Glutamatergic neuron (in vitro differentiated cells): ENCODE measurements at places on chromosomes 5 and 9. TPM values are rescaled to one million over a fixed set of nuclear protein-coding genes. Genes with fewer than 3 reads are reported as not detected.
A peak's percentile ranks its signal among the peaks of the same experiment; 100 is the strongest.

LCN1 gene
- total RNA-seq: not detected

PCDHB12 gene
- total RNA-seq: 14.4 TPM

DIPK1B gene
- 71.3 TPM for total RNA-seq

PDE8B gene
- total RNA-seq: 1.1 TPM

- no peak for DNase-seq
These were observed 75.2 kb upstream of the SSBP2 start for GRCh38 chr5:81826128-81826527.

GRCh38 chr5:159511570-159511969 lies 181.3 kb upstream of the IL12B start:
- DNase-seq: no peak

DNA sequence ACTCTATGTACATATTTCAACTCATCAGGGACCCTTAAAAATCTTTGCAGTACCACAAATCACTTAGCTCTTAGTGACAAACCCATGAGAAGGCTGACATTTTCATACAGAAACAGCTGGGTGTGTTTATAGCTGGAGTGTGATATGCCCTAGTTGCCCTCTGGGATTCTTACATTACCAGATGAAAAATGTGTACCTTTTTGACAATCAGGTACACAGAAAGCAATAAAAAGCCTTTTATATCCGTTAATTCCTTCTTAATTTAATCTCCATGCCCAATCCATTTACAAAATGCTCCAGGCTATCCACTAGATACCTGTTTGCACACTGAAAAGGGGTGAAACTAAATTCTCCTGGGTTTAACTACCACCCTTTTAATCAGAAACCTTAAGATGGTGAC lies 222.9 kb downstream of the KIAA0825 start:
- no peak for DNase-seq

- DNase-seq: no peak
These were observed 3.3 kb upstream of the FAM170A start for GRCh38 chr5:119626086-119626485.

DNA sequence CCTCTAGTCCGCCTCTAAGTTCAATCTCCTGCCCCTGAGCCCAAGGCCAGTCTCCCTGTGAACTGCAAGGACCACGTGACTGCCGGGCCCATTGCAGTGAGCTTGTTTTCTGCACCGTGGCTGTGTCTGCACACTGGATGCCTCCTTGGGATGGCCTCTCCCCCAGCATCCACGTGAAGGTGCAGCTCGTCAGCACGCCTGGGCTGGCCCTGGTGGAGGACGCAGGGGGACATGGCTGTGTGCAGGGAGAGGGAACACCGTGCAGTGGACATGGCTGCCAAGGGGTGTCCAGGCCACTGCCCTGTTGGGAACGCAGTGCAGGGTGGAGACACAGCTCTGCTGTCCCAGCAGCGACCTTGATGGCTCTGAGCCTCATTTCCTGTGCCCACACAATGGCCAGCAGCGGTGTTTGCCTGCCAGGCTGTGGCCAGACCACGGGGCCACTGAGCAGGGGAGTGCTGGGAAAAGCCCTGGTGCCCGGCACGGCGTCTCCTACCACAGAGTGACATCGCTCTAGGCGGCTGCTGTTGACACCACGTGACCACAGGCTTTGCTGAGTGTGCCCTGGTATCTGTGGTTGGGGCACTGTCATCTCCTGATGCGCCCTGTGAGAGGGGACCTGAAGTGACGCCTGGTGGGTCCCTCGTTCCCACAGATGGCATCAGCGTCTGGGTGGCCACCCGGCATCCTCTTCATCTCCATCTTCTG lies 26.9 kb upstream of the EXOC3 start:
- no peak for DNase-seq

GRCh38 chr5:84274585-84275468 lies 109.9 kb downstream of the EDIL3 start:
- DNase-seq: peak; percentile 60

DNA sequence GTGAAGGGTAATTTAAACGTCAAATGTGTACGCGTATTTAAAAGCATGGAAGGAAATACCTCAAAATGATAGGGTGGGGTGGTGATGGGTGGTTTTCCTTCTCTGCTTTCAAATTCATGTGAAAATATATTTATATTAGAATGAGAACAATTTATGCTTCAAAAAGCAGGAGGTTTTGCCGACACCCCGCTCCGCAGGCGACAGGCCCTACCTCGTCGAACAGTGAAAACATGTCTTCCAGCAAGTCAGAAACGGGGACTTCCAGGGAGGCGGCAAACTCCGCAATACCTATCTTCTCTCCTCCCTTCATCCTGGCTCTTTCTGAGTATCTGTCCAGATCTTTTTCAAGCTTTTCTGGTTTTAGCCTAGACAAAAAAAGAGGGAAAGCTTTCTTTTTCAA lies 28.5 kb upstream of the SLC6A3 start:
- DNase-seq: no peak

- DNase-seq: no peak
These were observed 69.4 kb upstream of the NFIB start for GRCh38 chr9:14383294-14383693.

- no peak for DNase-seq
These were observed 25.6 kb upstream of the GTF3C5 start for GRCh38 chr9:133004999-133005760.

GRCh38 chr9:116490321-116490720 lies 196.8 kb upstream of the TRIM32 start:
- DNase-seq: no peak

DNA sequence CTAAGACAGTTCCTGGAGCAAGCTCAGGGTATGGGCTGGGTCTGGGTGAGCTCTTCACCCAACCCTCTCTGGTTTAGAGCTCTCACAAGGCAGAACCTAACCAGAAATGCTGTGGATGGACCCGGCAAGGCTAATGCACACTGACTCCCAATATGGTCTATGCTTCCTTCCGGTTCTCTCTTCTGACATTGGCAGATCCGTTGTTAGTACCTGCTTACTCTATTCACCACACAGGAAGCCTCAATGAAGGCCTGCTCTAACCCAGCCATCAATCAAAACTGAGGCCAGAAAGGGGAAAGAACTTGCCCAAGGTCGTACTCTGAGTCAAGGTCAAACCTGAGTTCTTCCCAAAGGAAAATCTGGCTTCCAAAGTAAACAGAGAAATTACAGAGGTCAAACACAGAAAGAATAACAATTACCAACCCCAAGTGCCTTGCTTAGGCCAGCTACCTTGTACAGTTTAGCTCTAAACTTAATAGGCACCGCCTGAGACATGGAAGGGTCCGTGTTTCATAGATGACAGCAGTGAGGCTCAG lies 46.0 kb upstream of the AKNA start:
- no peak for DNase-seq

GRCh38 chr5:173859408-173860159 lies 28.6 kb upstream of the CPEB4 start:
- DNase-seq: no peak
